Neural crest cell (in vitro differentiated cells): ENCODE measurements at places on chromosomes 11 and 22.
A peak's percentile ranks its signal among the peaks of the same experiment; 100 is the strongest.

- H3K36me3 ChIP-seq = no peaks in the 10 kb centered on the region
- H3K27me3 ChIP-seq = no peaks in the 10 kb centered on the region
- H3K27ac ChIP-seq = no peak overlapping the region
- H3K4me3 ChIP-seq = peak overlapping the region; percentile 35
Observed at GRCh38 chr11:126216526-126217305, 5.1 kb downstream of the FAM118B start.

DNA sequence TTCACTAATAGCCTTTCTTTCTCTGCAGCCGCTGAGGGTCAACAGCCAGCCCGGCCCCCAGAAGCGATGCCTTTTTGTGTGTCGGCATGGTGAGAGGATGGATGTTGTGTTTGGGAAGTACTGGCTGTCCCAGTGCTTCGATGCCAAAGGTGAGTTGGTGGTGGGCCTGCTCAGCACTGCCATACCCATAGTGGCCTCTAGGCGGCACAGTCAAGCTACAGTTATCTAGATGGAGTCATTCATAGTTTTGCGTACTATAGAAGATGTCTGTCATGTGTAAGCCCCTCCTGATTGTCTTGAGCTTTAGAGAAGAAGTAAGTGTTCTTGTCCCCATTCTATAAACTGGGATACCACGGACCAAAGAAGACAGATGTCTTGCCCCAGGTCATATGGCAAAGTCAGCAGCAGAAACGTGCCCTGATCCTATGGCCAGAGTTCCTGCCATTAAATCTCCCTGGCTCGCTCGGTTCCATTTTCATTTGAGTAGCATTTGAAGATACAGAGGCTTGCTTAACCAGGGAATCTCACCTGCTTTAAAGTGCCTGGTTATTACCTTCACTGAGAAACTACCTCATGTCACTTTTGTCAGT lies 42.1 kb upstream of the CRTAM start:
- no peak overlapping the region for H3K27ac ChIP-seq
- H3K4me3 ChIP-seq = no peak overlapping the region
- peaks cover 4% of the 10 kb centered on the region for H3K36me3 ChIP-seq
- no peaks in the 10 kb centered on the region for H3K27me3 ChIP-seq

GRCh38 chr11:123519055-123519796 lies 89.2 kb downstream of the GRAMD1B start:
- no peak overlapping the region for H3K27ac ChIP-seq
- H3K4me1 ChIP-seq = peaks cover 18% of the 10 kb centered on the region
- DNase-seq = no peak

DNA sequence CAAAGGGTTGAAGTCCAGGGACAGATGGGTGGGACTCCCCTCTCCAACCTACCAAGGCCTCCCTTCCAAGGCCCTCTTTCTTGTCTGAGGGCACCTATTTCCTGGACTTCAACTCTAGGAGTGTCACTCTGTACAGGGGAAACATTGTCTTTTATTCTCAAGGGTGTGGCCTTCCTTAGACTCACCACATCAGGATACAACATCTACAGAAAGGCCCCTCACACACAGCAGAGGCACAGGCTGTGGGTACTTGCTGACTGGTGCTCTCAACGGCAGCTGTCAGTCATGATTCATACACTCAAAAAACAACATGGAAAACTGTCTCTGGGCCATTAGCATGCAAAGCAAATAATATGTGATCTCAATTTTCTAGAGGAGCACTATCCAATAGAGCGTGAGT lies 78.0 kb downstream of the RCN1 start:
- no peaks in the 10 kb centered on the region for H3K27me3 ChIP-seq
- no peaks in the 10 kb centered on the region for H3K36me3 ChIP-seq
- DNase-seq = no peak
- no peak overlapping the region for H3K27ac ChIP-seq
- H3K4me1 ChIP-seq = peaks cover 19% of the 10 kb centered on the region

DNA sequence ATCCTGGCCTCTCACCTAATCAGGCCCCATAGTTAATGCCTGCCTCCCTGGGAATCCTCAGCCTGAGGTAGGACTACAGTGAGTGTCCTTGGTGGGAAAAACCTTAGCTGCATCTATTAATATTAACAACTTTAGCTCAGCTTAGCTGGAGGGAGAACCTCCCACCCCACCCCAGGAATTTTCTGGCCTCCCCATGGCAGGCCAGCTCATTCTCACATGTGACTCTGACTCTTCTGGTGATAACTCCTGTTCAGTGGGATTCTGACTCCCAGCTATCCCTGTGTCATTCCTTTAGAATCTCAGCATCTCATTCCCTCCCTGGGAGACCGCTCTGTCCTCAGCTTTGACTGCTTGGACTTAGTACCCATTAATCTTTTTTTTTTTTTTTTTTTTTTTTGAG lies 14.5 kb downstream of the ART5 start:
- no peak overlapping the region for H3K27ac ChIP-seq
- no peak for DNase-seq
- no peak overlapping the region for H3K4me3 ChIP-seq
- no peaks in the 10 kb centered on the region for H3K27me3 ChIP-seq

DNA sequence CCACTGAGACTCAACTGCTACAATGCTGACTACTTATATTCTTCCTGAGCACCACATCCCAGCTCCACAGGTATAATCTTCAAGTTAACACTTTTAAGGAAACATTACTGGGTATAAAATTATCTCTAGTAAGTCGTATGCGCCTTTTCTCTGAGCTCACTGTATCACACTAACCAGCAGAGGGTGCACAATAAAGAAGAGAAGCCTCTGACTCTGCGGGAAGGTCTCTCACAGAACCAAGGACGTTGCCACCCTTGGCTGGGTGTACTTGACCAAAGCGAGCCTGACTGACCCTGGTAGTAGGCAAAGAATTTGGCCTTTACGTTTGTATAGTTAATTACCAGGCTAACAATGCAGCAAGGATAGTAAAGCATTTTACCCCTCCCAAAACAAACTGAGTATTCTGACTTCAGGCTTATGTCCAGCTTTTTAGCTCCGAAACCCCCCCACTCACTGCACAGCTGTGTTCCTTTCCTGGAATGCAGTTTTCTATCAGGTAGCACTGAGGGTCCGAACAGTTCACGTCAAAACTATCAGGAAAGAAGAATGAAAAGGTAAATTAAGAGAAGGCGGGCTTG lies at the start of gene BTBD18:
BTBD18 (minus strand) TSS at position 144 of the 578 bp plus-strand sequence. CDS start 631 bp downstream, outside the sequence.
- H3K4me3 ChIP-seq = peak within 1 kb of the TSS; percentile 45
- no peak for DNase-seq
- H3K27ac ChIP-seq = peak within 1 kb of the TSS; percentile 24
- H3K4me1 ChIP-seq = peaks cover 4% of the 10 kb centered on the region
- H3K36me3 ChIP-seq = peaks cover 4% of the 10 kb centered on the region
- no peaks in the 10 kb centered on the region for H3K27me3 ChIP-seq

DNA sequence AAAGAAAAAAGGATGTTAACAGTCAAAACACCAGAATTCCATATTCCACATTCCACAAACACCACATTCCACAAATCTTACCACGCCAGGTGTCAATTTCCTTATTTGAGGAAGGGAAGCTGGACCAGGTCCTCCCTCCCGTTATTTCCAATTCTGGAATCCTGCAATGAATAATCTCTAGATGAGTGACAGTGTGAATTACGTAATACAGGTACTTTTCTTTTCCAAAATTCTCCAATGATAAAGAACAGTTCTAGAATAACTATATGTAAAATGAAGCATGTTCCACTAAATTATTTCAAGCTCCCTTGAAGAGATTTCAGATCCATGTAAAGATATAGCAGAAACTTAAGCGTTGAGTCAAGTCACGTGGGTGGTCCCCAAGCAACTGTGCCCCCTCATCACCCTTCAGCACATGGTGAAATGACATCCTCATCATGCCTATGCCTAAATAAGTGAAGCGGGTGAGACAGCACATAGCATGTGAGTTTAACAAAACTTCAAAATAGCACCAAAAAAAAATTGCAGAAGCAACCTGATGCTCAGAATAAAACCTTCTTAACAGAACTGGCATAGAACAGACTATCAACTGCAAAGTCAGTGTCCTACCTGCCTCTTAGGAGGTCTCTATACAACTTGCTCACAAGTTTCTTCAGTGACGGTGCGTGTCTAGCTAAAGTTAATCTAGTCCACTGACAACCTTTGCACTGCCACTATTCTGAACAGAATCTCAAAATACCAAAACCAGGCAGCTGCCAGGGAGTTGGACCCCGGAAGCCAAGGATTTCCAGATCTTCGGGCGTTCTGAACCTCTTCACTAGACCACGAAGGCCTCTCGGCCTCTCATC lies 876 bp downstream of the NFRKB start:
- H3K27me3 ChIP-seq = no peaks in the 10 kb centered on the region
- no peak for DNase-seq
- peaks cover 26% of the 10 kb centered on the region for H3K4me1 ChIP-seq
- H3K4me3 ChIP-seq = peak overlapping the region; percentile 94
